ENCODE measurements at places on chromosomes 1 and 21. TPM values are rescaled to one million over a fixed set of nuclear protein-coding genes. Genes with fewer than 3 reads are reported as not detected.

Gene IL24
- total RNA-seq: under 0.01 TPM

Gene CD1C
- not detected for total RNA-seq

Gene ZBTB8A
- total RNA-seq: 6.1 TPM

Gene ITGB3BP
- 15.8 TPM for total RNA-seq

Gene RRP15
- 4.1 TPM for total RNA-seq

Gene GPBP1L1
- 57.4 TPM for total RNA-seq

Gene BSND
- total RNA-seq: not detected

Gene CRB1
- under 0.01 TPM for total RNA-seq

Gene ANP32E
- total RNA-seq: 5.9 TPM

Gene GABPA
- 17.0 TPM for total RNA-seq

Gene CELA2B
- total RNA-seq: not detected

Gene BCL10
- 51.4 TPM for total RNA-seq

Gene MYOM3
- total RNA-seq: not detected

Gene CALML6
- total RNA-seq: not detected

Gene PPIAL4G
- not detected for total RNA-seq

Gene PLA2G4A
- 4.4 TPM for total RNA-seq

Gene TGFB2
- 5.3 TPM for total RNA-seq

Gene CAPN8
- not detected for total RNA-seq

GRCh38 chr1:205449750-205450443 is 5.9 kb downstream of the BLACAT1 start:
- DNase-seq: peak; percentile 36

DNA sequence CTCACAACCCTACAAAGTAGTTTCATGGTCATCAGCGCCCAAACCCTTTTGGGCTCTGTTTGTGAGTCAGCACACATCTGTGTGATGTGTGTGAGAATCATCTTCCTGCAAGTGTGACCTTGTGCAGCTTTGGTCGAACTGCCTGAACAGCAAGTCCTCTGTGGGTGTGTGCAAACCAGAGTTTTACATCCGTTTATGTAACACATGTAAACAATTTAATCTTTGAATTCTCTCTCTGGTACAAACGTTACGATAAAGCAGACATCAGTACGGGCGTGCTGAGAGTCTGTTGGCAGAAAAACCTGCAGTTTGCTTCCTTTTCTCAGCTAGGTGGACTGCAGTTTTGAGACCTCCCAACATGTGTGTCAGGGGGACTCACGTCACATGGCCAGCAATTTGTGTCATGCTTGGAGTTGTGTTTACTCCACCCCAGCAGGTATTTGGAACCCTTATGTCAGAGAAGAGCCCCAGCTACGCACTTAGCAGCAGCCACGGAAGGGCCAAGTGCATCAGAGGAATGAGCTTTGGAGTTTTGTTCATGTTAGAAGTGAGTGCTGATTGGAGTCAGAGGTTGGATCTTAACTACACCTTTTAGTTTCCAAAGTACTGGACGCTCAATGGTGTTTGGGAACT is 230.8 kb downstream of the PAPPA2 start:
- DNase-seq: peak; percentile 6

- DNase-seq: peak; percentile 82
Measured at GRCh38 chr1:241592273-241592958, 47.8 kb downstream of the CHML start.

- DNase-seq: no peak
Measured at GRCh38 chr1:224851848-224852261, 77.6 kb upstream of the DNAH14 start.

DNA sequence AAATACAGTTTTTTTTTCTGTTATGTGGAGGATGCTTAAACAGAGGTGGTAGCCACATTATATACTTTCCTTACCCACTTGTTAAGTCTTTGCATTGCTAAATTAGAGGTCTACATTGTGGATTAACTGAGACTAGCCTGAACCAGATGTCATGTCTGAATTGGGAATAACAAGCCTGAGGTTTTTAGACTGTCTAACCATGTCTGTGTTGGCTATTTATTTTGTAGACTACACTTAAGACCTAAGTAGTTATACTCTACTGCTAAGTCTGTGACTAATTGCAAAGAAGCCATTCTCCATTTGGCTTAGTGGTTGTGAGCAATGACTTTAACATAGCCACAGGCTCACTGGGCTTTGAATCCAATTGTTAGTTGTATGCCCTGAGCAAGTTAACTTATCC is 45.4 kb downstream of the CDC14A start:
- no peak for DNase-seq

DNA sequence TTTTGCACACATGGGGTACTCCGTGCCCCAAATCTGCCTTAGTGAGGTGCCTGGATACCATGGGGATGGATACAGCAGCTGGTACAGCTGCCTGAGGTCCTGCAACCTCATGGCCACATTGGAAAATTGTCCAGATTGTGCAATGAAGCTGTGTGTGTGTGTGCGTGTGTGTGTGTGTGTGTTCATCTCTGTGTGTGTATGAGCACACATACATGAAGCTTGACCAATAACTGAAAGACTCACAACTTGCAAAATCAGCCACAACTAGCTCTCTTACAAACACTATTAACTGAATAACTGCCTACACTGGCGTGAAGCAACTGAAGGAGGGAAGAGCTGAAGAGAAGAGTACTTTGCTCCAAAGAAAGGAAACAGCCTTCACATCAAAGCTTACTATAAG is 78.1 kb downstream of the ERG start:
- DNase-seq: no peak

GRCh38 chr1:171899838-171900237 is 58.5 kb downstream of the DNM3 start:
- DNase-seq: no peak

GRCh38 chr1:150320667-150320978 is 710 bp upstream of the PRPF3 start:
- DNase-seq: no peak

DNA sequence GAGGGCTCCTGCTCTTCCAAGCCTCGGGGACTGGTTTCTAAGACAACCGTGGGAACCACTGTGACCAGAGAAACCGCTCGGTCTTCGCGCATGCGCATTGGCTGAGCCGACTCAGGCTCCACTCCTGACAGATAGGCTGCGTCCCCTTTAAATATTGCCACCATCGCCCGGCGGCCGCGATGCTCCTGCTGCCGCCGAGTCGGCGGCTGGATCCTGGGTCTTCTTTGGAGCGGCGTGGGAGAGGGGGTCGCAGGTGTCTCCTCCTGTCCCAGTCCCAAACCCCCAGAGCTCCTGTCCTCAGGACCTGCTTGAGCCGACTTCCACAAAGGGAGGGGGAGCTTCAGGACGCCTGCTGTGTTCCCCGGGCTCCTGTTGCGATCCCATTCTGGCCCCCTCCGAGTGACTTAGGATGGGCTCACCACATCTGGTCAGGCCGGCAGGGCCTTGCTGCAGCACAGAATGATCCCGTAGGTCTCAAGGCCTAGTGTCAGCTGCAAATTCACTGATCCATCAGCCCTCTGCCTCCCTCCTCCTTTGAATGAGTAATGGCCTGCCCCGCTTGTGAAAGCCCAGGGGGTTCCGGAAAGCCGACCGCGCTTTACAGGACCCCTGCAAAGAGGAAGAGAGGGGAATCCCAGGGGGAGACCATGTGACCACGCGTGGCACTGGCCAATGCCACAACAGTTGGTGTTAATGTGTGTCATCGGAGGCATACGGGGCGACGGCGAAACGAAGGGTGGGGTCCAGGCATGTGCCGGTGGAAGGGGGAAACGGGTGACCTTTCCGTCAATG is 683.2 kb upstream of the TPTE start:
- no peak for DNase-seq

GRCh38 chr1:183806125-183806524 is 1.2 kb downstream of the RGL1 start:
- peak; percentile 50 for DNase-seq

- no peak for DNase-seq
Measured at GRCh38 chr1:234768569-234769283, 158.7 kb upstream of the IRF2BP2 start.

DNA sequence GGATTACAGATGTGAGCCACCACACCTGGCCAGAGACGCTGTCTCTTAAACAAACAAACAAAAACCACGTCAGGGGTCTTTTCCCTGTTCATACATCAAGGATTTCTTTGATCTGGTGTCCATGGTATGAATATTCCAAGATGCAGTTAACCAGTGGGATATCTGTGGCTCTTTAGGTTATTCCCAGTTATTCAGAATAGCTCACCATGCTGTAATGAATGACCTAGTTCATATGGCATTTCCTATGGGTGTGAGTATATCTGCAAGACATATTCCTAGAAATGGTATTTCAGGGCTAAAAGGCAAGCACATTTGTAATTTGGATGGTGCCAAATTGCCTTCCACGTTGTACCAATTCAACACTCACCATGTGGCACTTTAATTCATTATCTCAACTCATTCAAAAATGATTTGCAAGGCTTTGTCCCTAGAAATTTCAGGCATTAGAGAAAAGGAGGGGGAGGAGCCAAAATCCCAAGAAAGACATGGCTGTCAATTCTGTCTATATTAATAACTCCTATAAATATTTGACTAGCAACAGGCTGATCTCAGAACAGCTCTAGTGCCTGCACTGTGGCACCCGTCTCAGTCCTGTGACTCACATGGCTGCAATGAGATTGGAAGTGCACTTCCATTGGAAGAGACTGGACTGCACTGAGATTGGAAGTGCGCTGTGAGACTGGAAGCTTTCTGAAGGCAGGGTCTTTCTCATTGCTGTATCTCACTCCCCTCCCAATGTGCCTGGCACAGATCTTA is 6.0 kb upstream of the STMN1 start:
- peak; percentile 89 for DNase-seq

GRCh38 chr1:112165375-112165774 is 175.9 kb upstream of the KCND3 start:
- DNase-seq: no peak

DNA sequence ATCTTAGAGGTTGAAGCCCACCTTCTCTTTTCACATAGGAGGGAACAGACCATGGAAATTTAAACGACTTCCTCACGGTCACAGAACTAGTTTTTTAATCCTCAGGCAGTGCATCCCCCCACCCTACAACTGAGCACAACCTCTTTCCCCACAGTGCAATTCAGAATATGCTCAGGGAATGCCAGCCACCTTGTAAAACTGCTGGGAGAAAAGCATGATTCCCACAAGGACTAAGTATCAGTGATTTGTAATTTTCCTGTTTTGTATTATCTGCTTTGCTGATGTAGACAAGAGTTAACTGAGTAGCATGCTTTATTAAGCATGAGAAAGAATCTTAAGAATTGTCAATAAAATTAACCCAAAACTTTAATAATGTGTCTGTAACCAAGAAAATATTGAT is 23.8 kb downstream of the TMEM50A start:
- no peak for DNase-seq

- peak; percentile 2 for DNase-seq
Measured at GRCh38 chr1:108053270-108054013, 88.5 kb upstream of the VAV3 start.

GRCh38 chr1:38527373-38527966 is 332.1 kb downstream of the RRAGC start:
- DNase-seq: no peak

DNA sequence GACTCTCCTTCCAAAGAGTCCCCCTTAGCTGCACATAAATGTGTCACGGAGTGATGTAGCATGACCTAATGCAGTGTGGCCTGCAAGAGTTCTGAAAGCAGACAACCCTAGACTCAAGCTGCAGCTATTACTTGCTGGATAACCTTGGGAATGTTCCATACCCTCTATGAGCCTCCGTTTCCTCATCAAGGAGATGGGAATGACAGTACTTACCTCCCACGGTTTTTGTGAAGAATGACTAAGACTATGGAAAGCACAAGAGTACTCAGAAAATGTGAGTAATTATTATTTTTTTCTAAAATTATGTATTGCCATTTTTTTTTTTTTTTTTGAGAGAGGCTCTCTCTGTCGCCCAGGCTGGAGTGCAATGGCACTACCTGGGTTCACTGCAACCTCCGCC is 3.0 kb downstream of the TTC39A start:
- peak; percentile 47 for DNase-seq

- DNase-seq: no peak
Measured at GRCh38 chr1:199160521-199161318, 521.9 kb downstream of the PTPRC start.

GRCh38 chr1:114107474-114108435 is 45.9 kb downstream of the SYT6 start:
- no peak for DNase-seq

DNA sequence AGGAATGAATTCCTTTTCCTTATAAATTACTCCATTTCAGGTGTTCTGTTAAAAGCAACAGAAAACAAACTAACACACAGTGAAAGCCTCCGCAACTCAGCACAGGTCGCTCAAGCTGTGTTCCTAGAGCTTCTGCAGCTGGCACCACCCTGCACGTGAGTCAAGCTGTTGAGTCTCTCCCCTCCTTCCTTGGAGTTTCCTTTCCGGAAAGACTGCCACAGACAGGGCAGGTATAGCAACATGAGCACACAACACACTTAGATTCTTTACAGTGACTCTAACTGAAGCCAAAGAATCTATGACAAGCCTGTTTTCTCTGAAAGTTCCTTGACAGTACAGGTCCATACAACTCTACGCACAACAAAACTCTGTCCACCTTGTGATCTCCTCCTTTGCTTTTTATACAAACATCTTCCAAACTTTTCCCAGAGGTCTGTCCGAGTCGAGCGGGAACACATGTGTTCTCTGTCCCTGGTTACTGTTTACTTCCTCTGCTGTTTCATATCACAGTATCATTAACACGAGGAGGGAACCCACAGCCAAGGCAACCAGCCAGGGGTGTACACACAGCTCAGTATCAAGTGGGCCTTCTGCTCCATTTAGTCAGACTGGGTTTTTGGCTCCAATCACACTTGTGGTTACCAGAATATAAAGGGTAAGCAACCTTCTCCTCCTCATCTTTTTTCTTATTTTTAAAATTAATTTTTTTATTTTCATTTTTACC is 38.7 kb upstream of the DESI2 start:
- DNase-seq: no peak

GRCh38 chr21:39581414-39581813 is 31.3 kb upstream of the B3GALT5 start:
- no peak for DNase-seq

- peak; percentile 45 for DNase-seq
Measured at GRCh38 chr1:244239261-244239770, 188.2 kb downstream of the ZBTB18 start.

GRCh38 chr21:26224366-26224765 is 53.8 kb upstream of the APP start:
- no peak for DNase-seq

DNA sequence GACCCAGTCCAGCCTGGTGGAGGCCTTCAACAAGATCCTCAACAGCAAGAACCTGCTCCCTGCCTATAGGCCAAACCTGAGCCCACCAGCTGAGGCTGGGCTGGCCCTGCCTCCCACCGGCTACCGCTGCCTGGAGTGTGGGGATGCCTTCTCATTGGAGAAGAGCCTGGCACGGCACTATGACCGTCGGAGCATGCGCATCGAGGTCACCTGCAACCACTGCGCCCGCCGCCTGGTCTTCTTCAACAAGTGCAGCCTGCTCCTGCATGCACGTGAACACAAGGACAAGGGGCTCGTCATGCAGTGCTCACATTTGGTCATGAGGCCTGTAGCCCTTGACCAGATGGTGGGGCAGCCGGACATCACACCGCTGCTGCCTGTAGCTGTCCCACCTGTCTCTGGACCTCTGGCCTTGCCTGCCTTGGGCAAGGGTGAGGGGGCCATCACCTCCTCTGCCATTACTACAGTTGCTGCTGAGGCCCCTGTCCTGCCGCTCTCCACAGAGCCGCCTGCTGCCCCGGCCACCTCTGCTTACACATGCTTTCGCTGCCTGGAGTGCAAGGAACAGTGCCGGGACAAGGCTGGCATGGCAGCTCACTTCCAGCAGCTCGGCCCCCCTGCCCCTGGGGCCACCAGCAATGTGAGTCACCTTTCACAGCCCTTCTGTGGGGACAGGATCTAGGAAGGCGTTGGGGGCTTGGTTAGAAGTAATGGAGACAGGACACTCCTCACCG is 5.8 kb downstream of the ZNF687 start:
- DNase-seq: no peak

GRCh38 chr1:36156329-36157114 is 562 bp downstream of the MAP7D1 start:
- DNase-seq: peak; percentile 47
